NCI-H1417 treated with DMSO at 0.1 percent for 48 hours (cell line): ENCODE measurements at places on chromosomes 7 and 10.
A peak's percentile ranks its signal among the peaks of the same experiment; 100 is the strongest.

- DNase-seq = no peak
Observed at GRCh38 chr7:118615681-118616080, 391.2 kb downstream of the ANKRD7 start.

- no peak for DNase-seq
Observed at GRCh38 chr7:125061776-125062397, 132.3 kb upstream of the POT1 start.

DNA sequence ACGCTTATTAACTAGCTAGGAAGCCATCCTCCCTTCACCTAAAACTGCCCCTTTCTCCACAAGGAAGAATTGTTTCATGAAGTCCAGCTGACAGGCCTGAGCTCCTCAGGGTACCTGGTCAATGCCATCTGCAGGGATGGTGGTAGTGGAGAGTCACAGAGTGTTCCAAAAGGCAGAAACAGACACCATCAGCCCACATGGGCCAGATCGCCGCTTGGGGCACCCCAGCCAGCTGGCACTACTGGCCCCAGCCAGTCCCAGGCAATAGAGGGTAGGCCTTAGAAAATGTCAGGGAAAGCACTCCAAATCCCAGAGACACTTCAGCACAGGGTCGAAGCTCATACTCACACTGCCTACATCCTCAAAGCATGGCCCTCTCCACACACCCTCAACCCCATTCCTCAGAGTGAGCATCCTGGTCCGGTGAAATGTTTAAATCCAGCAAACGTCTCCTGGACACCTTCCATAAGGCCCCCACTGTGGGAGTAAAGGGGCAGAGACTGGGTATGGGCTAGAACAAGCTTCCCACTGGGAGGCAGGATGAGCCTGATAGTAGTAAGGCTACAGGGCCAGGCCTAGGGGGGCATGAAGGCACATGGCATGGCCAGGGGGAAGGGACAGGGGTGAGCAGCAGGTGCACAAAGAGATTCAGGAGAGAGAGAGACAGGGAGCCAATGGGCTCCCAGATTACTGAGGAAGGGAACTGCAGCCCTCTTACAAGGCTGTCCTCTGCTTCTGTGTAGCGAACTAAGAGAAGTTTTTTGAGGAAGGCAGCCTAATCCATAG lies 1.9 kb downstream of the LRRC20 start:
- no peak for DNase-seq

GRCh38 chr7:44212018-44212417 lies 11.2 kb downstream of the YKT6 start:
- no peak for DNase-seq

- no peak for DNase-seq
Observed at GRCh38 chr7:17436126-17436525, 137.7 kb downstream of the AHR start.

DNA sequence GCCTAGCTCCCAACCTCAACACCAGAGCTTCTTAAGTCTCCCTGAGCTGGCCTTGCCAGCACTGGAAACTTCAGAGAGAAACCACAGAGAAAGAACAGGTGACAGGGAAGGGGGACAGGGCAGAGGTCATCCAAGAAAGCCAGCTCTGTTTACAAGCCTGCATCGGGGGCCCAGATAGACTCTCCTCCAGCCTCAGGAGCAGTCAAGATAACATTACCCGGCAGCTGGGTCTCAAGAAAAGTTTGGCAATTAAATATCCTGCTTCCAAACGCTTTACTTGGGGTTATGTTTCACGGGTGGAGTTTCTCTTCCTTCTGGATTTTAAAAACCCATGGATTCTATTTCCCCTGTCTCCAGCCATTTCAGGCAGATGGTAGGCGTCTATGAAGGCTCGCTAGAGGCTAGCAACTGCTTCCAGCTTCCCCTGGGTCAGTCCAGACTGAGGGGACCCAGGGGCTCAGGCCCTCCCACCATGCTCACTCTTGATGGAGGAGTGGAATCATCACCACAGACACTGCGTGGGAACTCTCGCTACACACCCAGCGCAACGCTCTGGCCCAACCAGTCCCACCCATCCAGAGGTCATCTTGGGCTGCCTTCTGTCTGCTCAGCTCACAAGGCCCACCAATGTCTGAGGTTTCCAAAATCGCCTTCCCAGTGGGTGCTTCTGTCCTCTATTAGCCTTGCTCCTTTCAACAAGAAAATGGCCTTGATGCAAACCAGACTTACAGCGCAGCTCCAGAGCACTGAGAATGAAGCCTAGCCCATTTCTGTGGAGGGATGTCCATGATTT lies 48.8 kb downstream of the SH3PXD2A start:
- DNase-seq = no peak

DNA sequence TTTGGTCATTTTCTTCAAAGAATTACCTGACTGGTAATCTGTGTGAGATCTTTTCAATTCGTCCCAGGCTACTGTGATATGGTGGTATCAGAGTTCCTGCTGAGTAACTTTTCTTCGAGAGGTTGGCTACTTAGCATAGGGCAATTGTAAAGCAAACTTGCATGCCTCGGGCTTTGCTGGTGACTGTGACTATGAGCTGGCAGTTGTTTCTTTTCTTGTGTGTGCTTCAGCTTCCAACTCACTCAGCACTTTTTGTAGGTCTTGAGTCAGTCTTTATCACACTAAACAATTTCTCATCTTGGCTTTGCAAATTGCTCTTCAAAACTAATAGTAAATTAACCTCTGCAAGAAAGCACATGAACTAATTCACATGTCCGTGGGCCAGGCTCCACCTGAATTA lies 44.3 kb downstream of the PRR15 start:
- no peak for DNase-seq

- peak; percentile 11 for DNase-seq
Observed at GRCh38 chr10:97791824-97792721, 20.3 kb upstream of the SFRP5 start.

DNA sequence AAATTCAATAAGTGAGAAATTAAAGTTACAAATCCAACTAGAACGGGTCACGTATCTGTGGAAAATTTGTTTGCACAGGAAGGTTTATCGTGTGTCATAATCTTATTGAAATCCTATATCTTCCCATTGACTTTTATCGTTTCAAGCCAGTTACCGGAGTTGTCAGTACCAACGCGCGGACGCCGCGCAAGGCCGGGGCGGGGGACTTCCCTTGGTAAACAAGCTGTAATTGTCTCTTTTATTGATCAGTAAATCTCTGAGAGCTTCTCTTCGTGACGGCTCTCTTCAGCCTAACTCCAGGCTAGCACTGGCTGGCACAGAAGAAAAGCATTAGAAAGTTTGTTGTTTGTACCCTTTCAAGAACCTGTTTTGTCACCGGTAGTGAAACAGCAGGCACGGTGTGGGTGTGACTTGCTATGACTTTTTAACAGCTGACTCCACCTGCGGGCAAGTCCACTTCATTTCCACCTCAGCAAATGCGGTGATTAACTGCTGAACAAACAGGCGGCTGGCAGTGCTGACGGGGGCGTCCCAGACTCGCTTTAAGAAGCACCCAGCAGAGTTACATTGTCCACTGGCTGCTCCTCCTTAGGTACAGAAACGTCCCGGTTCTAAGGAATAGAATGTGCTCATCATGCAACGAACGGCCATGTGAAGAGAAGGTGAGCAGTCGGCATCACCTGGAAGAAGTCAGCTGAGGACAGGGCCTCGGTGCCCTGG lies 215.8 kb downstream of the MAD1L1 start:
- DNase-seq = no peak

DNA sequence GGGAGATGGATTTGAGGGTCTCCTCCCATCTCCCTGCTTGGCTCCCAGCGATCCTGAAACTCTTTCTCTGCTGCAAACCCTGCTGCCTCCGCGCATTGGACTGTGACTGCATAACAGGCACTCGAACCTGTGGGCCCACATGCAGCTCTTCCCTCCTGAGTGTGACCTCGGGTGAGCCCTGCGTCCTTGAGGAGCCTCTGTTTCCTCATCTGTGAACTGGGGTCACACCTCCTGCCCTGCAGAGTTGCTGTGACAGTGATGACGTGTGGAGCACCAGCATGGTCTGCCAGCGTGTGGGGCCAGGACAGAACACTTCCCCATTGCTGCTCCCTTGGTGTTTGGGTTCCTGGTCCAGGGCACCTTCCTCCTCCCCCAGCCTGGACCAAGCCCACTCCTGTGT lies 46.9 kb upstream of the PSMG3 start:
- DNase-seq = no peak

- no peak for DNase-seq
Observed at GRCh38 chr7:5621776-5622175, 159.7 kb downstream of the RNF216 start.

DNA sequence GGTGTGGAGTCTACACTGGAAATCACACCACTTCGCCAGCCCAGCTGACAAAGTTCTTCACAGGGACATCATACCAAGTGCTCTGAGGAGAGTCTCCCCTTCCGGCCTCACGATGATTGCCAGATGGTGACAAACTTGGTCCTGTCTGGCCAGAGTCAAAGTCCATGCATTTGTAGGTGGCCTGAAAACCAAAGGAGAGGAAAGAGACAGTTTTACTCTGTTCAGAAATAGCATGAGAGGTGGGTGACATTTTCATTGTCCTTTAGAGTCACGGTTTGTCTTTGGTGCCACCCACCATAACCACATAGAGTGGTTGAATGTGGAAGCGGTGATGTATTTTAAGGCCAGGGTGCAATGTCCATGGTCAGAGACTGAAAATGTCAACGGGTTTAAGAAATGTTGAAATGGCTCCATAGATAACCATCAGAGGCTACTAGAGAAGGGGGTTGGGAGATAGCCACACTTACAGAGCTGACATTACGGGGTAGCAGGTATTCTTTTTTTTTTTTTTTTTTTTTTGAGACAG lies 33.0 kb downstream of the BTBD16 start:
- DNase-seq = no peak

DNA sequence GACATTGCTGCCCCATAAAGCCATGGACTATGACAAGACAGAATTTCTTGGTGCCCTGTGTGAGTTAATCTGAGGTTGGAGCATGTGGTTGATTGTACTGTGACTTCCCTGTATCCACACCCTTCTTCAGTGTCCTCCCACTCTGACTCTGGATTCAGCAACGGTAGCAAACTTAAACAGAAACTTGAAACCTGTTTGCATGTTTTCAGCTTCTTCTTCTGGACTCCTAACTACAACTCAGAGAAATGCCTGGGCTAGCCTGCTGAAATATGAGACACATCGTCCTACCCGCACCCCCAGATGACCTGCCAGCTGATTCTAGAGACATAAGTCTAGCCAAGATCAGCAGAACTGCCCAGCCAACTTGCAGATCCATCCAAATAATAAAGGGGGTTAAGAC lies 78.4 kb downstream of the IPMK start:
- no peak for DNase-seq

GRCh38 chr10:23512355-23513058 lies 73.6 kb downstream of the OTUD1 start:
- DNase-seq = no peak

GRCh38 chr10:78570633-78571235 lies 498.0 kb upstream of the ZMIZ1 start:
- DNase-seq = no peak

DNA sequence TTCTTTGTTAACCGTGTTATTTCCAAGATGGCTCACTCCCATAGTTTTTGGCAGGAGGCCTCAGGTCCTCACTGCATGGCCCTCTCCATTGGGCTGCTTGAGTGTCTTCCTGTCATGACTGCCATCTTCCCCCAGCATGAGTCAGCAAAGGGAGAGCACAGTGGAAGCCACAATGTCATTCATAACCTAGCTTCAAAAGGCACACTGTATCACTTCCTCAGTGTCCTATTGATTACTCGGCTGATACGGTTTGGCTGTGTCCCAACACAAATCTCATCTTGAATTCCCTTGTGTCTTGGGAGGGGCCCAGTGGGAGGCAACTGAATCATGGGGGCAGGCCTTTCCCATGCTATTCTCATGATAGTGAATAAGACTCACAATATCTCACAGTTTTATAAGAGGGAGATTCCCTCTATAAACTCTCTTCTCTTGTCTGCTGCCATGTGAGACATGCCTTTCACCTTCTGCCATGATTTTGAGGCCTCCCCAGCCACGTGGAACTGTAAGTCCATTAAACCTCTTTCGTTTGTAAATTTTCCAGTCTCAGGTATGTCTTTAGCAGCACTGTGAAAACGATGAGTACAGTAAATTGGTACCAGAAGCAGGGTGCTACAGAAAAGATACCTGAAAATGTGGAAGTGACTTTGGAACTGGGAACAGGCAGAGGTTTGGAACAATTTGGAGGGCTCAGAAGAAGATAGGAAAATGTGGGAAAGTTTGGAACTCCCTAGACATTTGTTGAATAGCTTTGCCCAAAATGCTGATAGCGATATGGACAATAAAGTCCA lies 106.5 kb downstream of the PRLHR start:
- no peak for DNase-seq

GRCh38 chr7:105638334-105638733 lies 57.0 kb upstream of the EFCAB10 start:
- DNase-seq = no peak

DNA sequence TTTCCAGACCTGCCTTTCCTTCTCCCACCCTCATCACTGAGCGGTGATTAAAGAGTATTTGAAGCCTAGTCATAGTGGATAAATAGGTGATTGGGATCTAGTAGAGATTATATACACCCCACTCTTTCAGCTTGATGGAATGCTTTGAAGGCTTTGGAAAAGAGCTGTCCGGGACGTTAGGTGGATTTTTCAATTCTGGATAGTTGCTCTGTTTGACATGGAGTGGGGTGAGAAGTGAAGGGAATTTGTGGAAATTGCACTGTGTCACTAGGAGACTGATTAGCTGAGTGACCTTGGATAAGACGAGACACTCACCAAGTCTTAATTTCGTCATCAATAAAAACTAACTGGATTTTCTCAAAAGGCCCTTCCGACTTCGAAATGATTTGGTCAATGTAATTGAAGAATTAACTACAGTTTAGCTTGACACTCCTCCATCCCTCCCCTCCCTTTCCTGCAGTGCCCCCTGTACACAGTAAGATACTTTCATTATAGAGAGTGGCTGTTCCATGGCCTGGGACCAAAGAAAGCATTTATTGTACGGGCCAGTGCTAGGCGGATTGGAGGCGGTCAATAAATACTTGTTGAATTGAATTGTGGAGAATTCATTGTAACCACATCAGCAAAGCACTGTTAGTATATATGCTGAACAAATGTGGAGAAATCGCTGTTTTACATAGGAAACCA lies 962 bp downstream of the ZKSCAN1 start:
- no peak for DNase-seq

- DNase-seq = no peak
Observed at GRCh38 chr7:52507546-52508255, 527.7 kb upstream of the POM121L12 start.

DNA sequence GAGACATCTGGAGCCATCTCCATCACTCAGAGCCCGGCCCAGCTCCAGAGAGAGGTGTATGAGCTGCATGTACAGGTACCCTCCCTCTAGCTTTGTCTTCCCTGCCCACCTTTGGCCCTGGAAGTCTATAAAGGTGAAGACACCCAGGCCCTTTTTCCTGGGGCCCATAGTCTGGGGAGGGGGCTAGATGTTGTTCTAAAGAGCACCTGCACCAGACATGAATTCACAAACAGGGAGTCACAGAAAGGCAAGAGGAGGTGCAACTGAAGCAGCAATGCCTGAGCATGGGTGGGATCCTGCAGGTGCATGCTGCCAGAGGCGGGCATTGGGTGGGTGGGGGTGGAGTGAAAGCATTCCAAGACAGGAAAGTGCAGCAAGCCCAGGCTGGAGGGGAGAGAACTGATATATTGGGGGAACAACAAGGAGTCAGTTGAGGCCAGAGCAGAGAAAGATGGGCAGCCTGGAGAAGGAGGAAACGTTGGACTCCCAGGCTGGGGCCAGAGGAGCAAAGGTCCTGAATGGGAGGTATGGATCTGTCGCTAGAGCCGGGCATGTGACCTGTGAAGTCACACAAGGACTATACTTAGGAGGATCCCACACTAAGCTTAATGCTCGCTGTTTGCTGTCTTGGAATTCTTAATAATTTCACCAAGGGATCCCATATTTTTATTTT lies 11.7 kb downstream of the CDHR1 start:
- DNase-seq = no peak

- no peak for DNase-seq
Observed at GRCh38 chr10:9922126-9922870, 1095.4 kb upstream of the CELF2 start.

GRCh38 chr7:91080351-91080750 lies 183.9 kb upstream of the FZD1 start:
- no peak for DNase-seq
